ENCODE measurements at places on chromosomes 13 and 19. TPM values are rescaled to one million over a fixed set of nuclear protein-coding genes. Genes with fewer than 3 reads are reported as not detected.

The APOC1 gene
- total RNA-seq = 4.3 TPM

The POU2F2 gene
- 0.21 TPM for total RNA-seq

The TTC9B gene
- not detected for total RNA-seq

The RXFP2 gene
- total RNA-seq = not detected

The ZNF625 gene
- total RNA-seq = 7.7 TPM

The LAIR1 gene
- under 0.01 TPM for total RNA-seq

The C19orf18 gene
- not detected for total RNA-seq

The RFPL4AL1 gene
- not detected for total RNA-seq

The HIPK4 gene
- total RNA-seq = not detected

The ZNF738 gene
- total RNA-seq = 3.0 TPM

The ADGRL1 gene
- 2.8 TPM for total RNA-seq

The CPAMD8 gene
- 0.96 TPM for total RNA-seq

The ZNF443 gene
- total RNA-seq = 3.0 TPM

The IGFLR1 gene
- not detected for total RNA-seq

The PSG1 gene
- total RNA-seq = under 0.01 TPM

The EDNRB gene
- total RNA-seq = under 0.01 TPM

The C19orf67 gene
- 0.48 TPM for total RNA-seq

The EXOC3L2 gene
- total RNA-seq = 0.24 TPM

The PNMA8A gene
- 2.3 TPM for total RNA-seq

The IL17D gene
- total RNA-seq = 0.24 TPM

The ZNF560 gene
- 0.72 TPM for total RNA-seq

The RFXAP gene
- 1.1 TPM for total RNA-seq

The ZNF222 gene
- total RNA-seq = 3.4 TPM

The CGB2 gene
- not detected for total RNA-seq

The NTF4 gene
- 8.0 TPM for total RNA-seq

The IGFL4 gene
- total RNA-seq = not detected

The CXCL17 gene
- 1.2 TPM for total RNA-seq

The PEG3 gene
- total RNA-seq = 0.48 TPM

The KRTDAP gene
- total RNA-seq = 3.1 TPM

The ZNF28 gene
- total RNA-seq = 27.0 TPM

The RAB3A gene
- not detected for total RNA-seq

The F2RL3 gene
- not detected for total RNA-seq

The TLE2 gene
- 1.4 TPM for total RNA-seq

The SPPL2B gene
- total RNA-seq = 12.4 TPM

The LGALS4 gene
- total RNA-seq = not detected

The PRR36 gene
- total RNA-seq = not detected

The TBC1D4 gene
- total RNA-seq = 12.4 TPM

The RUBCNL gene
- not detected for total RNA-seq

The KIR3DL2 gene
- total RNA-seq = not detected

The OR7E24 gene
- not detected for total RNA-seq

The ZSCAN4 gene
- total RNA-seq = 0.24 TPM

The DUS3L gene
- total RNA-seq = 42.0 TPM

The RGS9BP gene
- total RNA-seq = under 0.01 TPM

The VSTM1 gene
- not detected for total RNA-seq

The LENG9 gene
- total RNA-seq = 24.5 TPM

The CARM1 gene
- total RNA-seq = 15.8 TPM

The C1QTNF9 gene
- total RNA-seq = not detected

The MAST1 gene
- total RNA-seq = 1.4 TPM

The NLRP5 gene
- total RNA-seq = not detected

The SCEL gene
- total RNA-seq = 51.6 TPM

The KL gene
- not detected for total RNA-seq

The DAND5 gene
- 0.24 TPM for total RNA-seq

The GET3 gene
- 77.6 TPM for total RNA-seq

The CEACAM4 gene
- not detected for total RNA-seq

The ZNF155 gene
- 4.0 TPM for total RNA-seq
